ENCODE measurements at places on chromosomes 11 and 22. TPM values are rescaled to one million over a fixed set of nuclear protein-coding genes. Genes with fewer than 3 reads are reported as not detected.

Gene OR8D1
- not detected for total RNA-seq

Gene UQCC3
- total RNA-seq: 9.9 TPM

Gene DEFB131B
- not detected for total RNA-seq

Gene TSPO
- total RNA-seq: 296 TPM

Gene CD3E
- not detected for total RNA-seq

Gene NCF4
- not detected for total RNA-seq

Gene C11orf91
- total RNA-seq: not detected

Gene DDI1
- total RNA-seq: not detected

Gene MRGPRE
- not detected for total RNA-seq

Gene CPT1B
- 0.77 TPM for total RNA-seq

Gene TUB
- 1.4 TPM for total RNA-seq

Gene BLID
- 0.39 TPM for total RNA-seq

Gene DDX6
- total RNA-seq: 85.2 TPM

Gene LRRC74B
- total RNA-seq: not detected

Gene SCGB1D2
- total RNA-seq: not detected

Gene SYNGR1
- total RNA-seq: 0.39 TPM

Gene C11orf86
- not detected for total RNA-seq
